ENCODE measurements at places on chromosomes 11 and 22.

- DNase-seq, result no peak
Measured at GRCh38 chr22:43262990-43263644, 76.2 kb upstream of the TTLL12 start.

DNA sequence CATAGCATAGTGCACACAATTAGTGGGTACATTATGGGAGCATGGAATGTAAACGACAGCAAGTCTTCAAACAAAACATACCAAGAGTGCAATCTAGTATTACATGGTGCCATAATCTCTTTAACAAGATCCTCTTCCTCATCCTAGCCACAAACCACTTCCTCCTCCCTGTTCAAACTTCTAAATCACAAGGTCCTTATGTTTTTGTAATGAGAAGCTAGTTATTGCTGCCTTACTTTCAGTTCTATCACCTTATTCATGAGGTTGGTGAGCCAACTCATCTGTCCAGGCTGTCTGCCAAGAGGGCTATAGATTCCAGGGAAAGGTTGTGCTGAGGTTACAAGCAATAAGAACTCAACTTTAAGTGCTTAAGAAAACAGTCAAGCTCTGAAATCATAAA, 195.4 kb upstream of the ARHGAP20 start:
- peak; percentile 89 for DNase-seq

GRCh38 chr22:50318356-50318697, 8.5 kb downstream of the DENND6B start:
- no peak for DNase-seq

- no peak for DNase-seq
Measured at GRCh38 chr11:89490981-89491690, at the start of gene NOX4. TSS of gene NOX4 (minus strand) at chr11:89491375. CDS start at chr11:89491246, 129 bp downstream.

DNA sequence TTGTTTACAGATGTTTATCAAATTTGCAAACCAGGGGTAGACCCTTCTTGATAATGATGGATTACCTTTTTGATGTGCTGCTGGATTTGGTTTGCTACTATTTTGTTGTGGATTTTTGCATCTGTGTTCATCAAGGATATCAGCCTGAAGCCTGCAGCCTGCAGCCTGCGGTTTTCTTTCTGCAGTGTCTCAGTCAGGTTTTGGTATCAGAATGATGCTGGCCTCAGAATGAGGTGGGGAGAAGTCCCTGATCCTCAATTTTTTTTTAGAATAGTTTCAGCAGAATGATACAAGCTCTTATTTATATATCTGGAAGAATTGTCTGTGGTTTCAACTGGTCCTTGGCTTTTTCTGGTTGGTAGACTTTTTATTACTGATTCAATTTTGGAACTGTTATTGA, 19.7 kb upstream of the RAB38 start:
- DNase-seq, result no peak

DNA sequence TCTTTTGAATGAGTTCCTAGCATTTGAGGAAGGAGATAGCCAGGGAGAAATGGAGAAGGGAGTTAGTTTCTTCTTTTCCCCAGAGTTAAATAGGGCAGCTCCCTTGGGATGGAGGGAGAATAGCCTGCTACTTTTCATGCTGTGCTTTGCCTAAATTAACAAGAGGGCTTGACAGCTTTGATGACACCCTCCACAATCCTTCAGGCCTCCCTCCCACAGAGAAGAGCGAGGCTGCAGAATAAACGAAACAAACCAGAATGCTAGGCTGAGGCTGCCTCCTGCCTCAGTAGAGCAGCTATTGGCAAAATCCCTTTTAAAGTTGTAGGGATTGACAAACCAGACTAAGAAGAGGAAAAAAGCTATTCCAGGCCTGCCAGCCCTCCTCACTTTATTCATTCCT, 94.6 kb downstream of the C11orf58 start:
- no peak for DNase-seq

DNA sequence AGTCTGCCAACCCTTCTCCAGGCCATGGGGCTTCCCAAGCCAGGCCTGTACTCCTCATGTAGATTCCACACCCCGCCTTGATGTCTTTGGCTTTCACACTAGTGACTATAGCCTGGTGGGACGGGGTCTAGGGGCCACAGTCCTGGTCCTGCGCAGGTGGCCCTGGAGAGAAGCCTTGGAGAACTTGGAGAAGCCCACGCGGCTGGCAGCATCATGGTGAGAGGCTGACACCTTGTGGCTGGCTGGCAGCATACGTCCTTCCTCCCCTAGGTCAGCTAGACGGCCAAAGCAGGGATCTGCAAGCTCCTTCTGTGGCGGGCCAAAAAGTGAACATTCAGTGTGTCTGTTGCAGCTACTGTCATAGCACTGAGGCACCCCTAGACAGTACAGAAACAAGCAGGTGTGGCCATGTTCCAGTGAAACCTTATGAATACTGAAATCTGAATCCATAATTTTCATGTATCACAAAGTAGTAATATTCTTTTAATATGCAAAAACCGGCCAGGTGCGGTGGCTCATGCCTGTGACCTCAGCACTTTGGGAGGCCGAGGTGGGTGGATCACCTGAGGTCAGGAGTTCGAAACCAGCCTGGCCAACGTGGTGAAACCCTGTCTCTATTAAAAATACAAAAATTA, 42.0 kb downstream of the FAM83F start:
- DNase-seq, result peak; percentile 58

DNA sequence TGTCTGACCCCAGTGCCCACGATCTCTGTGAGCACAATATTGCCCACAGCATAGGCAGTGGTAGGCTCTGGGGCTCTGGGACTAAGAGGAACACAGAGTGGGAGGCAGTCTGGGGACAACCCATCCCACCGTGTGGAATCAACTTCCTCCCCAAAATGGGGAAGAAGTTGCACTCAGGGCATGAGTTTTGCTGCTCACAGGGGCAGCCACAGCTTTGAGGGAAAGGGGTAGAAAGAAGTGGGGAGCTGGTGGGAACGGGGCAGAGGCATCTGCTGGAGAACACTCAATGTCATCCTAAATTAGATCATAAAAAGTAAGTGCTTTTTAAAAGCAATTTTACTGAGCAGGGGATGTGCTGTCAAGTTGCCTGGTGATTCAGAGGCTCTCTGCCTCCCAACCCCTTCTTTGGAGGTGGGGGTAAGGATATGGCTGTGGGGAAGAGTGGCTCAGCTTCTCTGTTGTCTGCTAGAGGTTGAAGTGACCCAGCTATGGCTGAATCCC, 233.8 kb upstream of the NCAM1 start:
- DNase-seq, result no peak

GRCh38 chr22:50296658-50297490, 10.6 kb downstream of the PLXNB2 start:
- DNase-seq, result no peak

DNA sequence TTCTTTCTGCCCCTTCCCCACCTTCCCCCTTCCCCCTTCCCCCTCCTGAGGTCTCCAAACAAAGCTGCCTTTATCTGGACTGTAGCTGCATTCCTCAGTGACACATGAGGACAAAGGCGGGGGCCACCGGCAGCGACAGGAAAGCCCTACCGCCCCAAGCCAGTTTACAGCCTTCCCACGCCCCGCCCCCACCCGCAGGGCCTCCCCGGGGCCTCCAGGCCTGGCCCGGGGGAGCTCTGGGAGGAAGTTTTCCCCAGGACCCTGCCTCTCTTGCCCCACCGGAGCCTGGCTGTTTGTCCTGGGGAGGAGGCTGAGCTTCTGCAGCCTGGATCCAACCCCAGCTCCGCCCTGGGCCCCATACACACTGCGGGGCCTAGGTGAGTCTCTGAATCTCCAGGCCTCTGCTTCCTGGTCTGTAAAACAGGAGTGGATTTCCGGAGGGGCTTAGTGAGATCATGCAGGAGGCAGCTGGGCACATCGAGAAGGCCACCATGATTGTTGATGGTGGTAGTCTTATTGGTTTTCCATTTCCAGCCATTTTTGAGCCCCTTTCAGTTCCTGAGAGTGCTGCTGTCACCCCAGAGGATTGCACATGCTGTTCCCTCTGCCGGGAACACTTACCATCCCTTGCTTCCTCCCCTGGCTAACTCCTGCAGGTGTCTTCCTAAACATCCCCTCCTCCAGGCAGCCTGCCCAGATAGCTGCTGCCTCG, 130.7 kb downstream of the MN1 start:
- DNase-seq, result no peak

- peak; percentile 50 for DNase-seq
Measured at GRCh38 chr11:33000181-33000580, 15.5 kb upstream of the DEPDC7 start.

DNA sequence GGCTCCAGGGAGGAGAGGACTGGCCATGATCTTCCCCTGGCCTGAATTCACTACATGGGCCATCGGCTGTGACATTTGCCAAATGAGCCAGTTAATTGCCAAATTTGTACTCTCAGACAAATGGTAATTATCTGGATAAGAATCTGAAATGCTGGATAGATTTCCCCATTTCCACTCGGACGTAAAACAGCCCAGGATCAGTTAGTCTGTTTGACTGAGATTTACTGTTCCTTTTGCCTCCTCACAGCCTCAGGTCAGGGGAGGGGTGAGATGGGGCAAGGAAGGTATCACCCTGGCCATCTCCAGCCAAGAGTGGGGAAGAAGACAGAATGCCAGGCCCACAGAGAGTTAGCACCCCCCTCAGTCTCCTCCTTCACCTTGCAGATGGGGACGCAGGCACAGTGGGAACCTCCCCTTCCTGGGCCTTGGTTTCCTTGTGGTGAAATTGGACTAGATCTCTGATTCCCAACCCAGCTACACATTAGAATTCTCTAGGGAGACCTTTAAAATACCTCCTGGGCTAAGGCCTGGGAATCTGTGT, 5.2 kb downstream of the TRIM29 start:
- DNase-seq, result no peak

GRCh38 chr11:48081151-48082010, 101.0 kb downstream of the PTPRJ start:
- DNase-seq, result no peak

DNA sequence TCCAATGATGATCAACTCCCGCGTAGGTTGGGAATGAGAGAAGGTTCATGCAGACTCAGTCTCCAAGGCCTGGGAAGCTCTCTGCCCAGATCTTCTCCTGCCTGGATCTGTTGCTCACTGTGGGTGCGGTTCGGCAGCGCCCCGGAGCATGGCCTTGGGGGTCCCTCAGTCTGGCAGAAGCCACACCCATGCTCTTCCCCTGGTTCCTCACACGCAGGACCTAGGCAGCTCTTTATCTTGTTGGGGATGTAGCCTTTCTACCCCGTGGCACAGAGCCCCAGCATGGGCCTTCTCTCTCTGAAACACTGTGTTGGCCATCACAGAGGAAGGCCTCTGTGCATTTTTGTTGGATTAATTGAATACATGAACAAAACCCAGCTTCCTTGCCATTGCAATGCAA, 1461.6 kb downstream of the BRD1 start:
- DNase-seq, result no peak

GRCh38 chr11:63846897-63847296, 8.0 kb downstream of the MARK2 start:
- DNase-seq, result no peak

- no peak for DNase-seq
Measured at GRCh38 chr11:44952082-44952481, 1.4 kb upstream of the TP53I11 start.

DNA sequence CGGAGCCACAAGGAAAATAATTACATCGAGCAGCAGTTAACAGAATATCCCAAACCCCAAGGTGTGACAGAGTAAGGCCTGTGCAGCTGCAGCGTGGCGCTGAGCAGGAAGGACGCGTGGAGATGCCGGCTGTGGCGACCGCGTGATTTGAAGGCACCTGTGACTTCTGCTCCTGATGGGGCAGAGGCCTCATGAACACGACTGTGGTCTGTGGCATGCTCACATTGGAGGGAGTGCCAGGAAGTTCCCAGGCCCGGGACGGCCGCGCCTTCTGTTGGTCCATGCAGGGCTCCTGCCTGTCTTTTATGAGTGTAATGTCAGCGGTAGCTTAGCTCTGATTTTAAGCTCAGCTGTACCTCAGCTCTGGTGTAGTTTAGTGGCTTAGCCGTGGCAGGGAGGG, 50.4 kb downstream of the TPCN2 start:
- no peak for DNase-seq

All from AG04450 (cell line).